ENCODE measurements at places on chromosomes 2 and 18.

- DNase-seq, result no peak
Observed at GRCh38 chr2:143501106-143501676, 372.0 kb downstream of the ARHGAP15 start.

DNA sequence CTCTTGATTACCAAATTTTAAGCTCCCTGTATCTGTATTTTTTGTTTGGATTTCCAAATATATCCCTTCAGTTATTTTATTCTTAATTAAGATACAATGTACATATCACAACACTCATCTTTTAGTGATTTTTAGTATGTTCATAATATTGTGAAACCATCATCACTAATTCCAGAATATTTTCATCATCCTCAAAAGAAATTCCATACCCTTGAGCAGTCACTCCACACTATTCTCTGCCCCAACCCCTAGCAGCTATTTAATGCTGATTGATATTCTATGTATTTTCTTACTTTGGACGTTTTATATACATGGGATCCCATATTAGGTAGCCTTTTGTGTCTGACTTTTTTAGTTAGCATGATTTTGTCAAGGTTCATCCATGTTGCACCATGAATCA lies 127.4 kb upstream of the SLC8A1 start:
- DNase-seq, result no peak

DNA sequence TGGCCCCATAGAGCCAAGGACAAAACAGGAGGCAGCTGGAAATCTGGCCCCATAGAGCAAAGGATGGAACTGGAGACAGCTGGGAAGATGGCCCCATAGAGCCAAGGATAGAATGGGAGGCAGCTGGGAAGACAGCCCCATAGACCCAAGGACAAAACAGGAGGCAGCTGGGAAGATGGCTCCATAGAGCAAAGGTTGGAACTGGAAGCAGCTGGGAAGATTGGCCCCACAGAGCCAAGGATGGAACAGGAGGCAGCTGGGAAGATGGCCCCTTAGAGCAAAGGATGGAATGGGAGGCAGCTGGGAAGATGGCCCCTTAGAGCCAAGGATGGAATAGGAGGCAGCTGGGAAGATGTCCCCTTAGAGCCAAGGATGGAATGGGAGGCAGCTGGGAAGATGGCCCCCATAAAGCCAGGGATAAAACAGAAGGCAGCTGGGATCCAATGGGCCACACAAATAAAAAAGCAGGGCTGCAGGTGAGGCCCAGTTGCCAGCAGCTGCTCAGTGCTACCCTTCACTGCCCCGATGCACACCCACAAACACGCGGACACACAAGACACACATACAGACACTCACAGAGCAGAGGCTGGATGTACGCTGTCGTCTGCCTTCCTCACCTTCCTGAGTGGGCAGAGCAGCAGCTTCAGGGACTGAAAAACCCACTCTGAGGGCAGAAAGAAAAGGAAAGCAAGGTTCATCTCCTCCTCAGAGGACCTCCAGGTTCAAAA lies 505.4 kb upstream of the MYT1L start:
- DNase-seq, result peak; percentile 18

GRCh38 chr2:8669157-8669817 lies 12.6 kb upstream of the ID2 start:
- DNase-seq, result peak; percentile 79

- no peak for DNase-seq
Observed at GRCh38 chr2:99444222-99444621, 45.6 kb downstream of the REV1 start.

- DNase-seq, result no peak
Observed at GRCh38 chr2:121149384-121149783, 135.6 kb downstream of the TFCP2L1 start.
